Stimulated activated CD8-positive, alpha-beta memory T cell treated with anti-CD3 and anti-CD28 coated beads, Interleukin-7, amount 100 ng/mL, for 1 hour (primary cell): ENCODE measurements at places on chromosomes 2 and 18.

DNA sequence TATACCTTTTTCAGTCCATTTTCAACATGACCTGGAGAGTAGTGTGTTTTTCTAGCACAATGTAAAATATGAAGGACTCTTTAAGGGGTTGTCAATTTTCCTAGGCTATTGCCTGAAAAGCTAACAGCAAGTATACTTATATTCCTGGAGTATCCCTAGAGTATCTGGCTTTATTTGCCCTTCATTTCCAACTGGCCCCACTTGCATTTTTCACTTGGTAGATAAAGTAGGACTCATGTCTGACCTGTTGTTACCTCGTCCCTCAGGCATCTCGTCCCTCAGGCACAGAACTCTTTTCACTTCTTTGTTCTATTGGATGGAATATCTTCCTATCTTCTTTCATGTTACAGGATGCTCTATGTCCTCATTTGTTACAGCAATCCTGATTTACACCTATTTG is 69.2 kb downstream of the SPAG16 start:
- DNase-seq = no peak

- no peak for DNase-seq
These were observed 481.4 kb downstream of the CDH2 start for GRCh38 chr18:27695503-27695902.

GRCh38 chr2:237388036-237388435 is 25.9 kb downstream of the COL6A3 start:
- DNase-seq = no peak

DNA sequence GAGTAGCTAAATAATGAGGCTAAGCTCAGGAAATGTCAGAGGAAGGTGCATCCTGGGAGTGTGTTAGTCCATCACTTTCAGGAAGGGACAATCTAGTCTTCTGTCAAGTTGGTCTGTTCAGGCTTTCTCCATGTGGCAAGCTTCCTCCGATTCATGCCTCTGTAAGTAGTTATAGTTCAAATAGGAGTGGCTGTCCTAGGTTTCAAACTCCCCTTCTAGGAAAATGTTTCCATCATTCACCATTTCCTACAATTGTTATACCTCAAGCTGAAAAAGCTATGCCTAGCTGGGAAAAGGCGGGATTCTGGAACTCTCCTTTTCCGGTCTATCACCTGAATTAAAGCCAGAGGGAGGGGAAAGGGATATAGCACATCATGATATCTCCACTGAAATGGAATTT is 287.7 kb upstream of the ZSWIM2 start:
- DNase-seq = no peak

DNA sequence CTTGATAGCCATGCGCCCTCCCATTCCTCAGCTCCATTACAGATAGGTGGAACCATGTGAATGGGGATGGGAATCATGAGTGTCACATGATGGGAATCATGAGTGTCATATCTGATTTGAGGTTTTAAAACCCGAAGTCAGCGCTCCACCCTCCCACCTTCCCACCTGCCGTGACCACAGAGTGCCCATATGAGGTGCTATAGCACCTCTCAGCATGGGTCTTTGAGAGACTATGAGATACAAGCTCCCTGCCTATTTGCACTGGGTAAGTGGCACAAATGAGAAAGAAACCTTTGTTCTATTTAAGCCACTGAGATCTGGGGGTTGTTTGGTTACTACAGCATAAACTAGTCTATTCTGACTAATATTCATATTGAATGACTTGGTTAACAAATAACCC is 78.5 kb upstream of the PTPRM start:
- no peak for DNase-seq

GRCh38 chr2:152950126-152950525 is 231.7 kb downstream of the ARL6IP6 start:
- DNase-seq = no peak

DNA sequence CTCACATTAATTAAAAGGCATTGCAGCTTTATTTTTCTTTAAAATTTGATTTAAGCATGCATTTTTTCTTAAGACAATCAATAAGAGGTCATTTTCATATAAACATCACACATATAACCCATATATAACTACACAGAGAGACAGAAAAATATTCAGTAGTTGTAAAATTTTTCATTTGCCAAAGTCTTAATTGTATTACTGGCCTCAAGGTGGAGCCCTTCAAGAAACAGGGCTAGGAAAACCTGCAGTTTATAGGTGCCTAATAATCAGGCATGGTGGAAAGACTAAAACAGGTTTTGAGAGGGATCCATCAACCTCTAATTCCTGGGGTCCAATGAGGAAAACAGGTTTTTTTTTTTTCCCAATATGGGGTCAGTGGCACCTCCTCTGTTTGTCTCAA is 71.3 kb upstream of the ZNF804A start:
- no peak for DNase-seq

GRCh38 chr2:86078774-86079545 is 26.7 kb downstream of the POLR1A start:
- DNase-seq = no peak

DNA sequence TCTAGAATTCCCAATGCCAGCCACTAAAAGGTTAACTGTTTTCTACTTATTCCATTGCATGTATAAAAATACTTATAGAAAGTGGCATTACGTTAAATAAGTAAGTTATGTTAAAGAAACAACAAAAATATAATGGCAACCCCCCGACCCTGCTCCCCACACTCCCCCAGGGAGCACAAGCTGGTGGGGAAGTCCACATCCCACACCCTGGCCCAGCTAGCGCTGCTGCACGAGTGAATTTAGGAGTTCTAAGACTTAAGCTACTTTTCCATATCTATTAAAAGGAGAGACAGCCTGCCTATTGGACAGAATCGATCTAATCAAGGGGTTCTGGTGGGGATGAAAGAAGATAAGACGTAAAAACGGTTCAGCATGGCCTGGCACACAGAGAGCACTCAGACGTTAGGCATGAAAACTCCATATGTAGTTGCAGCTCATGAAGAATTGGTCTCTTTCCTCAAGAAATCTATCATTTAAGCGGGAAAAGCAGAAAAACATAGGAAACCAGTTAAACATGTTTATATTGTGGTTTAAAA is 16.6 kb downstream of the HJURP start:
- DNase-seq = no peak

DNA sequence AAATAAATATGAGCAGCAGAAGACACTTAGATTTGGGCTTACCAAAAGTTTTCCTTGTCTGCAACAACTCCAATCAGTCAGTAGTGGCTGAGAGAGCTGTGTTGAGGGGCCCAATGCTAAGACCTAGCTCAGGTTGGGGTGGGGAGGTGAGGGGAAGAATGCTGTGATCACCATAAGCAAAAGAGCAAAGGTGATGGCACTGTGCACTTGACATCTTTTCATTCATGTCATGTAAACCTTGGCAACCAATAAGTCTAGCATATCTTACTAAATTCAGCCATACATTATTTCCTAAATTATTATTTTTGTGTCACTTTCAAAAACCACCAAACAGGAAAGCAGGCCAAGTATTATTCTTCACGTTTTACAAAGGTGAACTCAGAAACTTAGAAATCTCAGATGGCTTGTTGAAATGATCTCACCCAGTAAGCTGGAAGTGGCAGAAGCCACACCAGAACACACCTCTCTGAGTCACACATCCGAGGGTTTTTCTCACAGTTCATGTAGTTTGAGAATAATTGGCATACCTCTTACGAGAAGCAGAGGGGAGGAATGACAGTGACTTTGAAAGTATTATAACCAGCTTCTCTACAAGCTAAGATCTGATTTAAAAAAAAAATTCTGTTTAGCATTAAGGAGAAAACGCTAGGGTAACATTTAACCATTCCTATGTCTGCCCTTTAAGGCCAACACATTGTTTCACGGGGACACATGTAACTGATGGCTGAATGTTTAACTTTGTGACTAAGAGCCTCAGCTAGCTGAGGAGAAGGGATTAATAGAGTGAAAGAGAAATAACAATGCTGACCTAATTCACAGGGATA is 43.3 kb upstream of the SETBP1 start:
- DNase-seq = no peak

- DNase-seq = no peak
These were observed 5.2 kb downstream of the XRCC5 start for GRCh38 chr2:216114382-216114713.

DNA sequence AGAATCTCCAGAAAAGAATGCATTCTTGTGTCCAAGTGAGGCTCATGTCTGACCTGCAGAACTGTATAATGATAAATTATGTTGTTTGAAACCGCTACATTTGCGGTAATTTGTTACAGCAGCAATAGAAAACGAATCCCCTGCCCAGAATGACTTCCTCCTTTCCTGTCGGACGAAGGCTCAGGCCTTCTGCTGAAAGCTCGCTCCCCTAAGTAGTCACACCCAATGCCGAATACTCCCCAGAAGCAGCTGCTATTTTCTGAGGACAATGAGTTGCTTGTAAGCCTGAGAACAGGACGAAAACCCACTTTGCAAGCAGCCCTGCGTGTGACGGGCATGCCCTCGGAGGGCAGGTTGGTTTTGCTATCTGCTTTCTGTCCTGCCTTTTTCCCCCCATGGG is 27.7 kb upstream of the PTPN4 start:
- DNase-seq = no peak

DNA sequence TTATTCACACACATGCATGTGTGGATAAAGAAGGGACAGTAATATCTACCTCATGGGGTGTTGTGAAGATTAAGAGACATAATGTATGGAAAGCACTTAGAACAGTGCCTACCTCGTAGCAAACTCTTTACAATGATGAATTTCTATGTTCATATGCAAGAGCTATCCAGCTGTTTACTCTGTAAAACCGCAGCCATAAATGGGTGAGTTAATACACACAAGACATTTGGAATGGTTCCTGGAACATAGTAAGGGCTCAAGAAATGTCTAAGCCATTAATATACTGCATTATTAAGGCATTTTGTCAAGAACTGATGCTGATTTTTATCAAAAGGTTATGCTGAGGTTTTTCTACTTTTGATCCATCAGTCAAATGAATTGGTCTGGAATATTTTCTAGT is 1076.2 kb downstream of the TSN start:
- DNase-seq = no peak

DNA sequence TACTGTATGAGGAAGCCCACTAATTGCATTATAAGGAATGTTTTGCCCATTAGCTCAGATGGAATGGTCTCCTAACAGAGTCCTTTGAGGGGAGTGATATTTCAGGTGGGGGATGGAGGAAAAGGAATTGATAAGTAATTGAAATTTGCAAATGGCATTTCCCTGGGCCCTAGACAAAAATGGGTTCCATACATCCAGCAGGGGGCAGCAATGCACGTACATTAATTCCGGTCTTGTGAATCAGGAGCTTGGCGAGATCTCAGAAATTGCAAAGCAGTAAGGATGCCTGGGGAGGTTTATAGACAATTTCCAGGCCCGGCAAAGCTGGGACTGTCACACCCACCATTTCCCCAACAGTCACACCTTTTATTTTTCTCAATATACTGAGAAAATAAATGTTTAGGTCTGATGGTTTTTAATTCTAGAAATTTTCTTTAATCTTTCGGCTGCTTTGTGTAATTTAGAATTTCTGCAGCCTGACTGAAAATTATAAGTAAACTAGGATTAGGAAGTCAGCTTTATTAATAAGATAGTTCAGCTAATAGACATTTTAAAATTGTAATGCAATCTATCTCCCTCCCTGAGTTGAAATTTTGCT is 122.8 kb downstream of the LYPD1 start:
- no peak for DNase-seq

- no peak for DNase-seq
These were observed 101.1 kb upstream of the FZD7 start for GRCh38 chr2:201932511-201932910.

GRCh38 chr2:149192427-149192826 is 138.0 kb upstream of the LYPD6 start:
- no peak for DNase-seq

GRCh38 chr18:9869715-9870430 is 15.9 kb upstream of the TXNDC2 start:
- no peak for DNase-seq

DNA sequence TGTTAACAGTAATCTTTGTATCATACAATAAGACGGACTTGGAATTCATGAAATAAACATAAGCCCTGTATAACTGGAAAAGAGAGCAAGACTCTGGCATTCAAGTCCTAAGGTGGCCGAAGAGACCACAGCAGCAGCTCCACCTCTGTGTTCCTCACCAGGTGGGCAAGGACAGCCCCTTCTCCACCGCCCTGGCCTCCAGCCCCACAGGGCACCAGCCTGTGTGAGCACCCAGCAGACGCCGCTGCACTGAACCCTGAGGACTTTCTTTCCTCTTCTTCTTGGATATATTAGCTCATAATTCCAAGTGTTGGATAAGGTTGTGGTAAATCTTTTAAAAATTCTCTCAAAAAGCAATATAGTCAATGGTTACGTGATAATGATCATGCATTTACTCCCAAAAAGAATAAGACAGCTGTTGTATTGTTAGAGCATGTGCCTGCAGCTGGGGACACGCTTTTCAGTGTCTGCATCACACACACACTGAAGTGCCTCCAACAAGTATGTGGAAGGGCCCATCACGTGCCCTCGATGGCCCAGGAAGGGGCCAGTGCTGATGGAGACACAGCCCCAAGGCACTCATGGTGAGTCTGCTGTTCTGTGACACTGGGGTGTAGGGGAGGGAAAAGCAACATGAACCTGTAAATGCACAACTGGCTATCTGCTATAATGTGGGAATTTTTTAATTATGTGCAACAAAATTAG is 26.8 kb downstream of the FAM178B start:
- DNase-seq = no peak

DNA sequence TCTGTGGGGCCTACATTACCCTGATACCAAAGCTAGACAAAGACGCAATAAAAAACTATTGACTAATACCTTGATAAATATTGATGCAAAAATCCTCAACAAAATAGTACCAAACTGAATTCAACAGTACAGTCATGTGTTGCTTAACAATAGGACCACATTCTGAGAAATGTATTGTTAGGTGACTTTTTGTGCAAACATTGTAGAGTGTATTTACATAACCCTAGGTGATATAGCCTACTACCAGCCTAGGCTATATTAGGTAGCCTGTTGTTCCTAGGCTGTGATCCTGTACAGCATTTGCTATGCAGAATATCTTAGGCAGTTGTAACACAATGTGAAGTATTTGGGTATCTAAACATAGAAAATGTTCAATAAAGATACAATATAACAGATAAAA is 36.7 kb downstream of the CCDC138 start:
- DNase-seq = no peak

GRCh38 chr2:25441353-25441752 is 99.6 kb upstream of the DNMT3A start:
- DNase-seq = no peak

GRCh38 chr2:174334781-174335251 is at the start of gene SP9:
TSS of gene SP9 (plus strand) at chr2:174334954. CDS start at chr2:174335093, 139 bp downstream.
- DNase-seq = no peak
